ENCODE measurements at places on chromosomes 13 and 19.

DNA sequence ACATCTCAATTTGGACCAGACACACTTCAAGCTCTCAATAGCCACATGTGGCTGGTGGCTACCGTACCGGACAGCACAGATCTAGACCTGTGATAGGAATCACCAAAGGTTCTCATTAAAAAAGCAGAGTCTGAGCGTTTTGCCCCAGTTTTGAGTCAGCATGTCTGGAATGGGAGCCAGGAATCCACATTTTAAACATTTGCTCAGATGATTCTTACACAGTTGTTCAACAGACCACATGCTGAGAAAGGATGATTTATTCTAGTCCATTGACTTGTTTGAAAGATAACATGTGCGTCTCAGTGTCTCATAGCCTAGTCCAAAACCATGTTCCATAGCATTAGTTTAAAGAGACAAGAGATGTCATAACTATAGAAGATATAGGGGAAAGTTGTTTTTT lies 53.4 kb downstream of the FLT3 start:
- peak; percentile 6 for DNase-seq

DNA sequence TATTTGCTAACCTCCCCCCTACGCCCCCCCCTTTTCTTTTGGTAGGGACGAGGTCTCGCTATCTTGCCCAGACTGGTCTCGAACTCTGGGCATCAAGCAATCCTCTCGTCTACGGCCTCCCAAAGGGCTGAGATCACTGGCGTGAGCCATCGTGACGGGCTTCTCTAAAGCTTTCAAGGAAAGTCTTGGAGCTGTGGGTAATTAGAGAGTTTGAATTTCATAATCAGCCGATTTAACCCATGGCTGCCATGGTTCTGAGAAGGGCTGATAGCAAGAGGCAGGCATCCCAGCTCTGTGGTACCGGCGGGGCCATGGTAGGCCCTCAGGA lies 679 bp upstream of the ABHD8 start:
- no peak for DNase-seq

DNA sequence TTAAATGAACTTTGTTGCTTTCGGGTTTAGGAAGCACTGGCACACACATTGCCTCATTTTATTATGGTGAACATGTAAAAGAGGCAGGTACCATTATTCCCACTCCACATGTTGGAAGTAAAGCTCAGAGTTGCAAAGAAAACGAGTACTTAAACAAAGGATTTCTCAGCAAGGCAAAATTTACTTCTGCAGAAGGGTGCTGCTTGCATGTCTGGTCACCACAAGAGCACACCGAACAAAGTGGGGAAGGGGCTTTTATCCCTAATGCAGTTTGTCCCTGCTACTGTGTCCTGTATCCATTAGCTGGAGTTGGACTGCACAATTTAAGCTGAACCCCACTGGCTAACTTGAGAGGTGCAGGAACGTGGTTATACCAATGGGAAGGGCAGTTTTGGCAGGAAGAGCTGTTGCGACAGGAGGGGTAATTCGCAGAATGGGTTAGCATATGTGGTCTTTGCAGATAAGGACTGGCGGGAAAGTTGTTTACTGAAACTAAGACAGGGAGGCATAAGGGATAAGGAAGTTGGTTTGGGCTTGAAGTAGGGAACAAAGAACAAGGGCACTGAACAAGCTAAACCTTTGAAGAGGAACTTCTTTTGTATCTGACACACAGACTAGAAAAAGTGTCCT lies 545.5 kb downstream of the UQCRFS1 start:
- no peak for DNase-seq

DNA sequence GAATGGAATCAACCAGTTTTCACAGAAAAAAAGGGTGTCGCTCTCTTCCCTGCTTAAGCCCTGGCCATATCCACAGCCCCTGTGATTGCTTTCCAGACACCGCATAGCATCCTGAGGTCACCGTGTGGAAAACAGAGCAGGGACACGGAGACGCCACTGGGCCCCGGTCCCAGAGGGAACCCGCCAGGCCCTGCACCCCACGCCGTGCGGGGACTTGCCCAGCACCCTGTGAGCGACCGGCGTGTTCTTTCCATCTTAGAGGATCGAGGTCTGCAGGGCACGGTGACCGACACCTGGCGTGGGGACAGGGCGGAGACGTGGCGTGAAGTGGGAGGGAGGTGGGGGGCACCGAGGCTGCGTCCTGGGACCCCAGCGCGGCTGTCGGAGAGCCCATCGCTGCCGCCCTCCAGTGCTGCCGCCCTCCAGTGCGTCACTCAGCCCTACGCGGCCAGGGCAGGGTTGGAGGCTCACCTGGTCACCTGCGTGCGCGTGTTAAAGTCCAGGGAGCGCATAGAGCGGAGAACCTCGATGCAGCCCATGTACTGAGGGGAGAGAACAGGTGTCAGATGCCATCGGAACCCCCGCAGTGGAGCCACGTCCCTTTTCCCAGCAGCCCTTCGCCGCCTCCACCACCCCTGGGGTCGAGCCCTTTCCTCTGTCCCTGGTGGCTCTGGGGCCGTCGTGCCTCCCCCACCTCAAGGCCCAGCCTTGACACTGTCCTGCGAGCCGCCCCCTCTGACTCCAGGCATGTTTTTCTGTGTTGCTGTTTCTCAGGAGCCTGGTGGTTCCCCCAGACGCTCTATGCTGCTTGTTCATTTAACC lies 20.2 kb downstream of the SHC2 start:
- no peak for DNase-seq

DNA sequence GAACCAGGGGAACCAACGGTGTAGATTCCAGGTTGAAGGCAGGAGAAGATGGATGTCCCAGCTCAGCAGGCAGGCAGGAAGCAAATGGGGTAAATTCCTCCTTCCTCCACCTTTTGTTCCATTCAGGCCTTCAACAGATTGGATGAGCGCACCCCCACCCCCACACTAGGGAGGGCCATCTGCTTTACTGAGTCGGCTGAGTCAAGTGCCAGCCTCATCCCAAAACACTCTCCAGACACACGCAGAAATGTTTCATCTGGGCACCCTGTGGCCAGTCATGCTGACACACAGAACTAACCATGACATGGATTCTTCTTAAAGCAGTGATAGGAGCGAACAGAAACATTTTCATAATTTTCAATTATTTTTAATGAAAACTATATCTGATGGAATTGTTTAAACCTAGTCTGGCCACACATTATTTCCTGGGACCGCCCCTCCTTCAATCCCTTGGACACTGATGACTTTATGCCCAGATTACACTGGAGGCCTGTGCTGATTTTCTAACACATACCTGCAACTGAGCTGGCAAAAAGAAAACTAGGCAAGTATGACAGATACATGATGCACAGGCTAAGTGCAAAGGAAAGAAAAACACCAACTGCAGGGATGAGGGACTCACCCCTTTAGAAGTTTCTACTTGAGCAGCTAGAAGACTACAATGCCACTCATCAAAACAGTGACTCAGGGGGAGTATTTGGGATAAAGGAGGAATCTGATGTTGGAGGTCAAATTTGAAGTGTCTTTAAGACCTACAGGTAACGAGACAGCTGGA lies 154.2 kb downstream of the TNFRSF19 start:
- DNase-seq = no peak

- no peak for DNase-seq
Observed at GRCh38 chr19:16193466-16193865, 4.2 kb upstream of the AP1M1 start.

DNA sequence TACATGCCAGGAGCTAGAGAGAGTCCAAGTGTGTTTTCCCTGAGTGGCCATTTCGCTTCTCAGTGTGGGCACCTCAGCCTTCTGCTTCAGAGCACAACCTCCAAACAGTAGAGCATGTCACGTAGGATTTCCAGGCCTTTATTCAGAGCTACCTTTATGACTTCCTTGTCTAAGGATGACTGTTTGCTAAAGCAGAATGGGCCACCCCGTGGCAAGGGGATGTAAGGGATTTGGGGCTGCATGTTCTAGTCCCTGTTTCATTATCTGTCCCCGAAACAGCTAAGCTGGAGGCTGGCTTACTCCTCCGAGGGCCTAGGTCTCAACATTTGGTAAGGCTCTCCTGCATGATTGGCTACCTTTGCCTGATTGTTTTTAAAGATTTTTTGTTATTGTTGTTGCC lies 6.0 kb downstream of the RNASEH2B start:
- DNase-seq = no peak

DNA sequence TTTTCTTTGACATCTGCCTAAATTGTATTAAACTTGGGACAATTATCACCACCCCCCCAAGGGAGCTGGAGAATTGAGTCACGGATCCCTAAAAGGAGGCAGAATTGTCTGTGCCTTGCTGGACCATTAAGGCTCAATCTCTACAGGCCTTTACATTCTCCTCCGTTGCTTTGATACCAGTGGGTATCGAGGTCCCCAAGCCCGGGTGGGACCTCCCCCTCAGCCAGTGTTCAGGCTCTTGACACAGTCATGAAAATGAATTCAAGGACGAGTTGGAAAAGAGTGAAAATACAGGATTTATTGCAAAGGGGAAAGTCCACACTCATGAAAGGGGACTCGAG lies 5.6 kb downstream of the PPP1R15A start:
- no peak for DNase-seq

- DNase-seq = no peak
Observed at GRCh38 chr13:89454681-89455080, 1783.5 kb downstream of the SLITRK5 start.

DNA sequence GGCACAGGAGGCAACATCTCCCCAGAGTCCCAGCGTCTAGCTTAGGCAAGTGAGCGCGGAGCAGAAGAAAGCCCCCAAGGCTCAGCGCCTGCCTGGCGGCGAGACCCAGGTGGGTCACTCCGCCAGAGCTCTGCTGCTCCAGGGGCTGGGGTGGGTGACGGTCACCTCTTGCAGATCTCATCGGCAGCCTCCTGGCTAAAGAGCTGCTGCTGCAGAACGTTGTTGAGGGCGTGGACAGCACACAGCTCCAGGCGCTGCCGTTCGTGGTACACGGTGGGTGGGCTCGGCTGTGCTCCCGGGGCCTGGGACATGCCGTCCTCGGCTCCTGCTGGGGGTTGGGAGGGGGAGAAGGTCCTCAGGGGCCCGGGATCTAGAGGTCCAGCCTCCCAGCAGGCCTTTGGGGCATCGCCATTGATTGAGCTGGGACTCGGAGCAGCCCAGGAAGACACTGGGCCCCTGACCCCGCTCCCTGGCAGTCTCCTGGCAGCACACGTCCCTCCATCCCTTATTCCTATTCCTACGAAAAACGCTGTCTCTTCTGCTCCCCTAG lies 795 bp downstream of the JOSD2 start:
- no peak for DNase-seq

GRCh38 chr19:55601084-55601483 lies 996 bp downstream of the ZNF524 start:
- no peak for DNase-seq

GRCh38 chr19:39778763-39779162 lies at the start of gene LEUTX:
TSS of gene LEUTX (plus strand) at chr19:39778854. CDS start at chr19:39778921, 67 bp downstream.
- no peak for DNase-seq

- DNase-seq = no peak
Observed at GRCh38 chr19:1736280-1736679, 17.0 kb upstream of the ONECUT3 start.

DNA sequence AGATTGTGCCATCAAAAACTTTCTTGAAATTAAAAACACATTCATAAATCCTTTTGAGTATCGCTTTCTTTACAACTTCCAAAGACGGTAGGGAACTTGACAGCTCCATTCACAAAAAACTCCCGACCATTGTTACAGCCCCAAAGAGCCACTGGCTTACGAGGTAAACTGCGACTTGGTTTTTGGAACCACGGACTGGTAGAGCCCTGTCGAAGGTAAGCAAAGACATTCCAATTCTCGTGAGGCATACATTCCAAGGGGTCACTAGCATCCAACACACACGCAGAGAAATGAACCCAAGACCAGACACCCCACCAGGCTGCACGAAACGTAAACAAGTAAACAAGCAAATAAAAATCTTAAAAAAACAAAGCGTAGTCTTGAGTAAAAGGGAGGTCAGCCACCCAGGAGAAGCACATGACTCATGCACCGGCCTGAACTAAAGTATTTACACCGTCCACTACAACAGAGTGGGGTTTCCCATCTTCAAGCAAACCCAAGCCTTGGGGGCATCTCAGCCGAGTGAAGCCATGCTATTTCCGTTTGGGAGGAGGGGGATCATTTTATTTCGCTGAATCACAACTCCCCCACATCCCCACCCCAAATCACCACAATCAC lies 1.4 kb downstream of the BRD4 start:
- DNase-seq = no peak

GRCh38 chr19:4304538-4305256 lies at the start of gene FSD1:
TSS of gene FSD1 (plus strand) at chr19:4304598. CDS start at chr19:4304747, 149 bp downstream.
- DNase-seq = no peak

DNA sequence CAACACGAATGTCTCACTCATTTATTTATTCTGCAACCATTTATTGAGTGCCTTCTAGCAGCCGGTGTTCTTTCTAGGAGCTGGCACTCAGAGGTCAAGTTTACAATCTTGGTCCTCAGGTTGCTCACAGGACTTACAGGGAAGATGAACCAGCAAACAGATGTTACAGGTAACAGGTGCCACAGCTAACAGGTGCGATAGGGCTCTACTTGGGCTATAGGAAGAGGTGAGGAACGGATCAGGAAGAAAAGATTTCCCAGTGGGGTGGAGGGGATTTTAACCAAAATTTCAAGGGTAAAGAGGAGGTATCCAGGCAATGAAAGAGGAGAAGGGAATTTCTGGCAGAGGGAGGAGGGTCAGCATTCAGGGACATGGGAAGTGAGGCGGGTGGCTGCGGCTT lies 87.3 kb upstream of the FARP1 start:
- DNase-seq = no peak

DNA sequence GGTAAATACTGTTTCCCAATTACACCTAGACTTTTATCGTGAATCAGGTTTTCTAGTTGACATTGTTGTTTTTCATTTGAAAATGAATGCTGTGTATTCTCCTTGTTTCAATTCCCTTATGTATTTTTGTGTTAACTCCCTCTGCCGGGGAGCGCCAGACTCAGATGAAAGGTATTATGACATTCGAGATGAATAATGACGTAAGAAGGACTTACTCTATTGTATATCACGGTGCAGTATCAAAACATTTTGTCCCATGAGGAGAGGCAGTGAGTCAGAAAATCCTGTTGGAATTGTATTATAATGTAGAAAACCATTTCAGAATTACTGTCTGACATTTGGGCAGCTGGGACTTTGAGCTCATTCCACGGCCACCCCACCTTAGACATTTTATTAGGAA lies 61.6 kb downstream of the LRCH1 start:
- no peak for DNase-seq

- no peak for DNase-seq
Observed at GRCh38 chr19:57099199-57099661, 20.6 kb upstream of the USP29 start.

DNA sequence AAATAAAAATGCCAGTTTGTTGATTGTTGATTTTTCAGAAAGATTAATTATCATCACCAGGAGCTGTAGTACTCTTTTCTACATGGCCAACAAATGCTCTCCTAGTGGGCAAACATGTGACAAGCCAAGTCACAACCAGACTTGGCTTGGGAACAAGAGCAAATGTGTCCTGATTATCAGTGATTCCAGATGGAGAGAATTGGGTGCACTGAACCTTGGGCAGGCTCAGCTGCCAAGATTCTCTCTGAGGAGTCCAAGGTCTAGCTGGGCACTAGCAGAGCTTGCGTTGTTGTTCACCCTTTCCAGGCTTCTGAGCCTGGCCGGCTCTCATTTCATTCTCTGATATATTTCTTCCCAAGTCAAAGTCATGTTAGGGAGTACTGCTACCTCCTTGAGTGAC lies 27.3 kb upstream of the GPI start:
- DNase-seq = peak; percentile 73

- DNase-seq = no peak
Observed at GRCh38 chr13:44801990-44802389, 187.3 kb downstream of the NUFIP1 start.

Measured in cerebellar nuclear complex (tissue), 1 donor.